ENCODE measurements at places on chromosomes 3 and 15.

DNA sequence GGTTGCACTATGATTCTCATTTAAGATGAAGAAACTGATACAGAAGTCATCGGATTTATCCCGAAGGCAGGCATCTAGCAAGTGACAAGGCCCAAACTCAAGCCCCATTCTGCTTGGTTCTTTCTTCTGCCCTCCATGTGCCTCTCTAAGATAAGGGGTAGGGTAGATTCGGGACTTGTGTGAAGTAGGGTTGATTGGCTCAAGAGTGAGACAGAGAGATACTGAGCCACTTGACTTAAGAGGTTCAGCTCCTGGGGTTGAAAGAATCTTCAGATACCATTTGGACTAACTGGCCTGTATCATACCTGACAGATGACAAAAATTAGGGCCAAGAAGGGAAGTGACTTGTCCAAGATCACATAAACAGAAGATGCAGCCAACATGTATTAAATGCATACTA, 891 bp downstream of the RFT1 start:
- DNase-seq: no peak
- H3K27ac ChIP-seq: peak overlapping the region; percentile 97
- no peaks in the 10 kb centered on the region for H3K27me3 ChIP-seq
- H3K4me1 ChIP-seq: peaks cover 21% of the 10 kb centered on the region

- H3K4me3 ChIP-seq: no peak overlapping the region
- H3K36me3 ChIP-seq: no peaks in the 10 kb centered on the region
- H3K27ac ChIP-seq: no peak overlapping the region
- H3K4me1 ChIP-seq: no peaks in the 10 kb centered on the region
- peaks cover 14% of the 10 kb centered on the region for H3K27me3 ChIP-seq
Measured at GRCh38 chr3:178480795-178481194, 55.4 kb upstream of the KCNMB2 start.

- no peaks in the 10 kb centered on the region for H3K27me3 ChIP-seq
- peaks cover 24% of the 10 kb centered on the region for H3K4me1 ChIP-seq
- peak overlapping the region; percentile 98 for H3K27ac ChIP-seq
- DNase-seq: no peak
- H3K36me3 ChIP-seq: peaks cover 24% of the 10 kb centered on the region
Measured at GRCh38 chr3:10025205-10026083, 793 bp upstream of the FANCD2 start.

DNA sequence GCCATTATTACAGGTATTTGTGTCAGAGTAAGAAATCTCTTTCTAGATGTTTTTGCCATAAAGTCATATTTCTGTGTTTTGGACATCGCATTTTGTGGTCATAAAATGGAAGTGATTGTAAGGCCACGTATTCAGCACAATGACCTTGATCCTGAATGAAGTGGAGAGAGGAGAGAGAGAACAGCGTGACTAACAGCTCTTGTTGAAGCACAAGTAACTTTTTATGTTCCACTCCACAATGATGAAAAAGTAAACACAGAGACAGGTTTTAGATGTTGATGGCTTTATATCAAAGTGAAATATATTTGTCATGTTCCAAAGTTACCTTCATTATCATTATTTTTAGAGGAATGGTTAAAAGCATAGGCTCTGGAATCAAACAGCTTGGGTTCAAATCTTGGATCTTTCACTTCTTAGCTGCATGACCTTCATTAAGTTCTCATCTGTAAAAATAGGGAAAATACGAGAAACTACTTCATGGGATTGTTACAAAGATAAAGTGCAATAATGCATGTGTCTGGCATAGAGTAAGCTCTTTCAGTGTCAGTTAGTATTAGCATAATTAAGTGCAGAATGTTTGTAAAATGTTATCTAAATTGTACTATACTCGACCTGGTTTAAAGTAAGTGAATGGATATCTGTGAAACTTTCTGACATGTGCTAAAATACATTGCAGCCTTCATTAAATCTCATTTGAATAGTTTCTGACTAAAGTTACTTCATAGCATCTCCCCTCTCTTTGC, 341.5 kb upstream of the DNAJC19 start:
- H3K27me3 ChIP-seq: no peaks in the 10 kb centered on the region
- no peak overlapping the region for H3K4me3 ChIP-seq
- H3K36me3 ChIP-seq: no peaks in the 10 kb centered on the region
- no peak overlapping the region for H3K27ac ChIP-seq
- DNase-seq: no peak

GRCh38 chr15:32637704-32638103, 3.8 kb upstream of the SCG5 start:
- H3K27me3 ChIP-seq: no peaks in the 10 kb centered on the region
- H3K36me3 ChIP-seq: peaks cover 48% of the 10 kb centered on the region
- H3K27ac ChIP-seq: no peak overlapping the region
- no peaks in the 10 kb centered on the region for H3K4me1 ChIP-seq
- H3K4me3 ChIP-seq: no peak overlapping the region
- DNase-seq: no peak

GRCh38 chr15:87804451-87804850, 452.1 kb downstream of the NTRK3 start:
- H3K27ac ChIP-seq: no peak overlapping the region
- H3K4me1 ChIP-seq: no peaks in the 10 kb centered on the region
- no peaks in the 10 kb centered on the region for H3K27me3 ChIP-seq
- no peak overlapping the region for H3K4me3 ChIP-seq

GRCh38 chr15:84914351-84914750, 29.9 kb downstream of the SLC28A1 start:
- peaks cover 2% of the 10 kb centered on the region for H3K36me3 ChIP-seq
- no peak for DNase-seq
- H3K4me3 ChIP-seq: no peak overlapping the region

DNA sequence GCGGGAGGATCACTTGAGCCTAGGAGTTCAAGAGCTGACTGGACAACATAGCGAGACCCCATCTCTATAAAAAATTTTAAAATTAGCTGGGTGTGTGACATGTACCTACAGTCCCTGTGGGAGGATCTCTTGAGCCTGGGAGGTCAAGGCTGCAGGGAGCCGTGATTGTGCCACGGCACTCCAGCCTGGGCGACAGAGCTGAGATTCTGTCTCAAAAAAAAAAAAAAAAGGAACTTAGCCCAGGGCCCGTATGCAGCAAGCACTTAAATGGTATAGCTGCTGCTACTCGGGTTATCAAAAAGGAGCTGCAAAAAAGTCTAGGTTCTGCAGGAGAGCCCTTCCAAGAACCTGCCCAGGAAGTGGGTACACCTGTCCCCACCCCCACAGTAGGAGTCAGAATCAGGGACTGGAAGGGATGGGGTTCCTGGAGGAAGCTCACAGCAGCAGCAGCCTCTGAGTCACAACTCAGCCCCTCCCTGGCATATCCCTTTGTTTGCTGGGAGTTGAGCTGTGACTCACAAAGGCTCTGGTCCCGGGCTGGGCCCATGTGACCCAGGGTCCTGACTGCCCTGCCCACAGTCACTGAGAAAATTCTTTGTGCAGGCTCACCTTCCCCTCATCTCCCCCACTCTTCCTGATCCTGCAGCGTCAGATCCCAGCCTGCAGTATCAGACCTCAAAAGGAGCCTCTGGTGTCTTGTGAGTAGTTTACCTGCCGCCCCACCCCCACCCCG, at the start of gene SPATA12:
Gene SPATA12, plus strand, starts transcription at position 576 of the 733 bp plus-strand sequence. CDS start 13,031 bp downstream, outside the sequence.
- DNase-seq: peak; percentile 10
- H3K4me1 ChIP-seq: no peaks in the 10 kb centered on the region
- H3K27ac ChIP-seq: no peak within 1 kb of the TSS
- no peak within 1 kb of the TSS for H3K4me3 ChIP-seq

DNA sequence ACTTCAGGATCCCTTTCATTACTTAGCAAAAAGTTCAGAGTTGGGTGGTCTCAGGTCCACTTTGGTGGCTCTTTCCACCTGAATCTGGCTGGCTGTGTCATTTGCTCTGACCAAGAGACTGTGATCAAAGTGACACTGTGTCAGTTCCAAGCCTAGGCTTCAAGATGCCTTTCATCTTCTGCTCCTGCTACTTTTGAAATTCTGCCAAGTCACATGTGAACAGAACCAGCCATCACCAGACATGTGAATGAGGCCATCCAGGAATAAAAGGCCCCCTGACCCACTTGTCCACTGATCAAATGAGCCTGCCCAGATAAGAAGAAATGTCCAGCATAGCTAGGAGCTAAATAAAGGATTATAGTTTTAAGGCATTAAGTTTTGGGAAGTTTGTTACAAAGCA, 132.2 kb downstream of the OSBPL10 start:
- DNase-seq: no peak
- H3K36me3 ChIP-seq: no peaks in the 10 kb centered on the region
- H3K4me1 ChIP-seq: no peaks in the 10 kb centered on the region
- no peak overlapping the region for H3K4me3 ChIP-seq
- no peak overlapping the region for H3K27ac ChIP-seq
- peaks cover 2% of the 10 kb centered on the region for H3K27me3 ChIP-seq

GRCh38 chr3:72673011-72673771, 175.1 kb downstream of the SHQ1 start:
- H3K4me1 ChIP-seq: no peaks in the 10 kb centered on the region
- no peak overlapping the region for H3K4me3 ChIP-seq
- H3K36me3 ChIP-seq: no peaks in the 10 kb centered on the region
- H3K27ac ChIP-seq: no peak overlapping the region

- peaks cover 6% of the 10 kb centered on the region for H3K4me1 ChIP-seq
- H3K36me3 ChIP-seq: peaks cover 13% of the 10 kb centered on the region
- no peak for DNase-seq
- H3K4me3 ChIP-seq: no peak overlapping the region
- H3K27me3 ChIP-seq: no peaks in the 10 kb centered on the region
- no peak overlapping the region for H3K27ac ChIP-seq
Measured at GRCh38 chr3:111885578-111885977, 26.5 kb downstream of the PHLDB2 start.

- H3K36me3 ChIP-seq: no peaks in the 10 kb centered on the region
- no peaks in the 10 kb centered on the region for H3K4me1 ChIP-seq
- no peak overlapping the region for H3K27ac ChIP-seq
- no peak for DNase-seq
Measured at GRCh38 chr15:55532944-55533343, 24.9 kb upstream of the DNAAF4 start.

DNA sequence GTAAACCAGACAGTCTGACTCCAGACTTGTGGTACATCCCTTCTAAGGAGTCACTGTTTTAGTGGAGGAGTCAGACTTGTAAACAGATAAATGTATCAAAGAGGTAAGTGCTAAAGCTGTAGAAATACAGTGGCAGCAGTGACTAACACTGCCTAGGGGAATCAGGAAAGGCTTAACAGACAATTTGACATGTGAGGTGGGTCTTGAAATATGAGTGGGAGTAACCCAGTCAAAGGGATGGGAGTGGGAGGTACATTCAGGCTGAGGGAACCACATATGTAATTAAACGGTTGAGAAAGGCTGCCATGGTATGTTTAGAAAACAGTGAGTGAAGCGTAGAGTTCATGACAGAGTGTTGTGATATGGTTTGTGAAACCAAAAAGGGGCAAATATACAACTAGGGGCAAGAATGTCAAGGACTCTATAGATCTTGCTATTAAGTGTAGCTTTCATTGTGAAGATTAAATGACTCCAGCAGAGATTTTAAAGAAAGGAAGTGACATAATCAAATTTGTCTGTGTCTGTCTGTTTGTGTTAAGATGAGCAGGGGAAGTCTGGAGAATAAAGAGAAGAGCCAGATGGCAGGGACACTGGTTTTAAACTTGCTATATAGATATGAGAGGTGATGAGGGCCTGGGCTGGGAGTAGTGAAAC, 11.2 kb upstream of the ALCAM start:
- H3K27ac ChIP-seq: no peak overlapping the region
- H3K4me3 ChIP-seq: no peak overlapping the region
- peaks cover 14% of the 10 kb centered on the region for H3K4me1 ChIP-seq

DNA sequence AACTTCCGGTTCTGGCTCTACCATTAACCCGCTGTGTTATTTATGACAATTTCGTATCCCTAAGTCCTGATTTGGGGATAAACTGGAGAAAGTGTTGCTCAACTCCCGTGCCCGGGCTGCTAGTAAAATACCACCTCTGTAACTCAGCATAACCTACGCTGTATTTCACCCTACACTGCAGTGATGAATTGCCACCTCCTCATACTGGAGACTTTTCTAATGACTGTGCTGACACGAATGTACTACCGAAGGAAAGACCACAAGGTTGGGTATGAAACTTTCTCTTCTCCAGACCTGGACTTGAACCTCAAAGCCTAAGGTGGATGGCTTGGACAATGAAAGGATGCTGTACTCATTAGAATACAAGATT, 16.5 kb downstream of the SLC51A start:
- no peak overlapping the region for H3K4me3 ChIP-seq
- H3K27ac ChIP-seq: no peak overlapping the region
- no peaks in the 10 kb centered on the region for H3K27me3 ChIP-seq

GRCh38 chr15:101053261-101053660, 134.1 kb downstream of the LRRK1 start:
- H3K27me3 ChIP-seq: peaks cover 1% of the 10 kb centered on the region
- no peaks in the 10 kb centered on the region for H3K4me1 ChIP-seq
- H3K4me3 ChIP-seq: no peak overlapping the region
- no peaks in the 10 kb centered on the region for H3K36me3 ChIP-seq
- DNase-seq: no peak

DNA sequence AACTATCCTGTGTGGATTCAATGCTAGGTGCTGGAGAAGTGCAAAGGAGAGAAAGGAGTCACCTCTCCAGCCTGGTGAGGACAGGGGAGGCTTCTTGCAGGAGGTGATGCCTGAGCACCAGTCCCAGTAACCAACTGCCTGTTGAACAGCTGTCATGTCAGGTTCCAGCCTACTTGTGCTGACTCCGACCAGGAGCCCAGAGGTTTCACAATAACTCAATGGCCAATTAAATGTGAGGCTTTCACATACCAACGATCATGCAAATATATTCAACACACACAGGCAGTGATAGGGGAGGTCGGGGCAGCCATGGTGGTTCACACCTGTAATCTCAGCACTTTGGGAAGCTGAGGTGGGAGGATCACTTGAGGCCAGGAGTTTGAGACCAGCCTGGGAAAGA, 7.7 kb downstream of the SORD start:
- no peak for DNase-seq
- H3K27ac ChIP-seq: no peak overlapping the region
- no peaks in the 10 kb centered on the region for H3K27me3 ChIP-seq
- no peaks in the 10 kb centered on the region for H3K4me1 ChIP-seq

- H3K27ac ChIP-seq: no peak overlapping the region
- H3K36me3 ChIP-seq: no peaks in the 10 kb centered on the region
- no peaks in the 10 kb centered on the region for H3K27me3 ChIP-seq
- no peak for DNase-seq
- H3K4me3 ChIP-seq: no peak overlapping the region
- H3K4me1 ChIP-seq: peaks cover 63% of the 10 kb centered on the region
Measured at GRCh38 chr15:100334015-100334414, 7.8 kb downstream of the ADAMTS17 start.

All from activated CD4-positive, alpha-beta memory T cell treated with anti-CD3 and anti-CD28 coated beads for 36 hours (primary cell).